ELF-1 (cell line): ENCODE measurements at places on chromosomes 4 and X.

GRCh38 chr4:98891478-98892337 is 37.2 kb downstream of the EIF4E start:
- DNase-seq: no peak

- DNase-seq: peak; percentile 66
These were observed 86.9 kb upstream of the SHISA3 start for GRCh38 chr4:42310358-42310757.

DNA sequence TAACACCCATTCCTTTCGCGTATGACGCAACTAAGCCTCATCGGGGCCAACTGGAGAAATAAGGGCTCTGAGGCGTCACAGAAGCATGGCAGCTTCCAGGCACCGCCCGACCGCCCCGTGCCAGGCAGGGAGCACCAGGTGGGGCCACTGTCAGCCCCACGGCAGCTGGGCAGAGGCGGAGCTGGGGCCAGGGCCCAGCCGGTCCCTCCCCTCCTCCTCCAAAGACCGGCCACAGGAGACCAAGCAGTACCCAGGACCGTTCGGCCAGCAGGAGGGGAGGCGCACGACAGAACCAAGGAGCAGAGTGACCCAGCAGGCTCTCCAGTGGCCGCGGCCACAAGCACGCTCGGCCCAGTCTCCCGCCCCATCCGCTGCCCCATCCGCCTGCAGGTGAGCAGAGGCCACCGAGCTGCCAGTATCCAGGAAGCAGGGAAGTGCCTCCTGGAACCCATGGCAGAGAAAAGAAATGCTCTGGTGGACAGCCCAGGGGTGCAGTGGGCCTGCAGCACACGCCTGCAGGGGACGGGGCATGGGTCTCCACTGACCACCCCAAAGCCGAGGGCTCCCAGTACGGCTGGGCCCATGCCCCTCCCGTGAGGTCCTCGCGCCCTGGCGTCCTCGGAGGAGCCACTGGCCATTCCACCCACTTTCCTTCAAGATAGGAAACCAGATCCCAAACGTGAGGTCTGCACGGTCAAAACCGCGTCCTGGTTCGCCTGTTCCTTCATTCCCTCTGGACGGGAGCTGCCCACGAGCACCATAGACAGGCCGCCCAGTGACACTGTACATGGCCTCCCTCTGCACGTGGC is 9.6 kb downstream of the CTBP1 start:
- DNase-seq: no peak

- no peak for DNase-seq
These were observed 34.4 kb upstream of the BEND2 start for GRCh38 chrX:18255059-18255458.

DNA sequence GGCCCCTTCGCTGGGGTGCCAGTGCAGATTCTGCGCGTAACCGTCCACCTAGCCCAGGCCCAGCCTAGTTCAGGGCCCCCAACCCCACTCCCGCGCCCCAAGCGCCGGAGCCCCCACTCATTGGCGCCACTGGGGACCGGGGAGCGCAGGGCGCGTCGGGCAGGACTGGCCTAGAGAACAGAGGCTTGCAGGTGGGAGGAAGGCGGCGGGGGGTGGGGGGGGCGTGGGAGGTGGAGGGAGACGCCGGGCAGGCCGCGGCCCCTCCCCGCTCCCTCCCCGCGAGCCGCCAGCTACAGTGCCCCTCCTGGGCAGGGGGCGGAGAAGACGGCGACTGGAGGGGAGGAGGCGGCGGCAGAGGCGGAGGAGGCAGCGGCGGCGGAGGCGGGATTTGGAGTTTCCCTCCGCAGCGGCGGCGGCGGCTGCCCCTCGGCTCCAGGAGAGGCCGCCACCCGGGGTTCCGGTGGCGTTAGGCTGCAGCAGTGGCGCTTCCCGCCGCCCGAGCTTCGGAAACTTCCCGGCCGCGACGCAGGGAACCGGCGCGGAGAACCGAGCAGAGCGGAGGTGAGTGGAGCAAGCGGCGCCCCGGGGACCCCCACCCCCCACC is 4.8 kb upstream of the DUSP9 start:
- peak; percentile 46 for DNase-seq

DNA sequence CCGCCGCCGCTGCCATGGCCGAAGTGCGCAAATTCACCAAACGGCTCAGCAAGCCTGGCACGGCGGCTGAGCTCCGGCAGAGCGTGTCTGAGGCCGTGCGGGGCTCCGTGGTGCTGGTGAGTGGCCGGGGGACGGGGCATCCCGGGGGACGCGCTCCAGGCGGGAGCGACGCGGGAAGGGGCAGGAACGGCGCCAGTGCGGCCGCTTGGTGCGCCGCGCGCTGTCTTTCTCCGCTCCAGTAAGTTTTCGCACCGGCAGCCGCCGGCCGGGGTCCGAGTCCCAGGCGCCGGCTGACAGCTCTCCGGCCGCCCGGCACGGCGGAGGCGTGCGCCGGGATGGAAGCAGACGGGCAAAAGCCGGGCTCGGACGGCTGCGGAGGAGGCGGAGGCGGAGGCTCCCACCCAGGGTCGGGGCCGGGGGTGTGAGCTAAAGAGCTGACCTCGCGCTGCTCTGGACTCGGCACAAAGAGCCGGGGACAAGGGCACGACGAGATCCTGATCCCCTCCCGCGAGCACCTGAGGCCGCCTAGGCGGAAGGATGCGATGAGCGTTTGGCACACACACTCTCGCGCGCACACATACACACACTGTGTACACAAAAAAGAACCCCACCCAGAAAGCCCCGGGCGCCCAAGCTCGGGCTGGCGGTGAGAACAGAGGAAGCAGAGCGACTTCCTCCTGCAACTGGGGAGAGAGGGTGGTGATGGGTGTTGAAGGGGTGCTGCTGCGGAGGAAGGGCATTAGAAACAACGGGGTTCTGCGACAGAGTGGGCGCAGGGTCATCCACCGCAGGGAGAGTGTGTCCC is 545 bp downstream of the DOCK11 start:
- peak; percentile 72 for DNase-seq

- DNase-seq: no peak
These were observed 2582.2 kb downstream of the PCDH7 start for GRCh38 chr4:33302321-33302720.

DNA sequence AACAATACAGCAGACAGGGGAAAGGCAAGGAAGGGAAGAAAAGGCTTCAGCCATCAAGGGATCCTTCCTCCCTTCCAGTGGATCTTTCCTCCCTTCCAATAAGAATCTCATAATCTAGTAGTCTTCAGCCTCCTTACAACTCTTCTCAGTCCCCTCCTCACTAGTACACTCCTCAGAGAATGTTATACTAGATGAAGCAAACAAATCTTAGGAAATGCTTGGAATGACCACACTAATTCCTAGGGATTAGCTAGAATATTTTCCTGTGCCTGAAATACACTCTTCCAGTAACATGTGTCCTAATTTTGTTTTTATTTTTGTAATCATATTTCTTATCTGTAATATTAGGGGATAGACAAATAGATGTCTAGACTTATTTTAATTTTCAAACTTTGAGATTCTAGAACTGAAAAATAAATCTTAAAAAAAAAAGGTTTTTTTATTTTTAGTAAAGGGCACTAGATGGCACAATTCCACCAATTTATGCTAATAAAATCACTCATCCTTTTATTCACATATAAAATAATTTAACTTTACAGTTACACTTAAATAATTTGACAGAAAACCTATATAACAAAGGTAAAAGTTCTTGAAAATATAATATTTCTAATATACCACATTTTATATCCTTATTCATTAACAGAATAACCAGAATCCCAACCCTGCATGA is 7.0 kb upstream of the STPG2 start:
- DNase-seq: no peak

GRCh38 chr4:125551466-125551865 is 236.7 kb downstream of the FAT4 start:
- no peak for DNase-seq

DNA sequence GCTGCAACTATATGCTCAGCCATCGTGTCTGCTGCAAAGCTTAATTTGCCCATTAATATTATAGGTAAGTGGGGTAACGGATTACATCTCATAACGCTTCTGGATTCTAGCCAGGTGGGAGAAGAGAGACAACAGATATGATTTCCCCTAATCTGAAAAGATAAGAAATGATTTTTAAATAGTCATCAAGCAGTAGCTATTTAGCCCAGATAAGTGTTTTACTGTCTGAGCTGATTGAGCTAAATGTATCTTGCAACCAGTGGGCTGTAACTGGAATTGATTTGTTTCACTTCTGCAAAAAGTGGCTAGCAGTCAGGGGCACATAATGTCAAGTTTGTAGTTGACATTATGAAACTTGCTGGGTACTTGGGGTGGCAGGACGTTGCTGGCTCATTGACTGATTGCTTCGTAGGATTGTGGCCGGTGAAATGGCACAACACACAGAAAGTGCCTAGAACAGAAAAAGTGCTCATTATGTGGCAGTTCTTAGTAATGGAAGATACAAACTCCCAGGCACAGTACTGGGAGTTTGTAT is 18.5 kb downstream of the LAP3 start:
- DNase-seq: no peak

DNA sequence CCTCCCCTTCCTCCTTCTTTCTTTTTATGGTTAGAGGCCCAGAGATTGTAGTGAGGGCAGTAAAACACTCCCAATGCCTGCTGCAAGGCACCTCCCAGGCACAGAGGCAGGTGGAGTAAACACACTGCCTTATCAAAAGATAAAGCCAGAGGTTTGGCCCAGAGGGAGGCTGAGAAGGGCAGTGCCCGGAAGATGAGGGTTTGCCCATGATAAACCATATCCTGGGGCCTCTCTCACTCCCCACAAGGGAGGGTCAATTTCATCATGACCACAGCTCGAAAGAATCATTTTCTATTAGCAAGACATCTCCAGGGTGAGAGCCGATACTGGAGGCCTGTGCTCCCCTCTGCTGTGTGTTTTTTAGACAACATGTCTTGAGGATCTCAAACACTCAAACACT is 98.5 kb upstream of the FAM9C start:
- no peak for DNase-seq

- DNase-seq: no peak
These were observed 40.0 kb upstream of the IRF2 start for GRCh38 chr4:184514121-184514988.

GRCh38 chrX:71912156-71912555 is 1.5 kb downstream of the NHSL2 start:
- DNase-seq: no peak

- no peak for DNase-seq
These were observed 94.0 kb downstream of the PHF8 start for GRCh38 chrX:53950130-53950733.

DNA sequence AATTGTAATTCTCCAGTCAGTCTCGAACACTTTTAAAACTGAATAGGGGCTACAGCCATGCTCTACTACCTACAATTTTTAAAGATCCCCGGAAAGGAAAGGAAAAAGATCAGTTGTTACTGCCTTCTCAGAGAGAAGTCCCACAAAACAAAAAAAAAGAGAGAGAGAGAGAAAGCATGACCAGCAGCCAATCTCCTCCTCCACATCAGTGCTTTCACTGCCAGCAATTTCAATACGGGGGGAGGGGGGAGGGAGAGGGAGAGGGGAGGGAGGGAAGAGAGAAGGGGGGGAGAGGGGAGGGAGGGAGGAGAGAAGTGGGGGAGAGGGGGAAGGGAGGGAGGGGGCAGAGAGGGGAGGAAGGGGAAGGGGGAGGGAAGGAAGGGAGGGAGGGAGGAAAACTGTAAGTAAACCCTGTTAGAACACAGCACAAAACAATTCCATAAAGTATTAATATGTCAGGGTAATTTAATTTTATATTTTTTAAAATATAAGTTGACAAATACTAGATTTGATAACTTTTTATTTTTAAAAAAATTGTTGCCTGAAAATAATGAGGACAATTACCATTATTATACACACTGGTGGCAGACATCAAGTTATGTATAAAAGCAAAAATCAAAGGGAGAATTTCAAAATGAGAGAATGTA is 108.0 kb downstream of the LRBA start:
- no peak for DNase-seq

DNA sequence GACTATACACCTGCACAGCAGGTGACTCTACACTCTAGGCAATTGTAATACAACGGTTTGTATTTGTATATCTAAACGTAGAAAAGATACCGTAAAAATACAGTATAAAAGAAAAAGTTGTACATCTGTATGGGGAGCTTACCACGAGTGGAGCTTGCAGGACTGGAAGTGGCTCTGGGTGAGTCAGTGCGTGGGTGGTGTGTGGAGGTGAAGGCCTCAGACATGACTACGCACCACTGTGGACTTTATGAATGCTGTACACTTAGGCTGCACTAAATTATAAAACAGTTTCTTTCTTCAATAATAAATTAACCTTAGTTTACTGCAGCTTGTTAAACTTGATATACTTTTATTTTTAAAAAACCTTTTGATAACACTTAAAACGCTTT is 85.0 kb upstream of the FAT1 start:
- DNase-seq: no peak

- peak; percentile 58 for DNase-seq
These were observed 213.8 kb upstream of the LDB2 start for GRCh38 chr4:17112292-17112659.

DNA sequence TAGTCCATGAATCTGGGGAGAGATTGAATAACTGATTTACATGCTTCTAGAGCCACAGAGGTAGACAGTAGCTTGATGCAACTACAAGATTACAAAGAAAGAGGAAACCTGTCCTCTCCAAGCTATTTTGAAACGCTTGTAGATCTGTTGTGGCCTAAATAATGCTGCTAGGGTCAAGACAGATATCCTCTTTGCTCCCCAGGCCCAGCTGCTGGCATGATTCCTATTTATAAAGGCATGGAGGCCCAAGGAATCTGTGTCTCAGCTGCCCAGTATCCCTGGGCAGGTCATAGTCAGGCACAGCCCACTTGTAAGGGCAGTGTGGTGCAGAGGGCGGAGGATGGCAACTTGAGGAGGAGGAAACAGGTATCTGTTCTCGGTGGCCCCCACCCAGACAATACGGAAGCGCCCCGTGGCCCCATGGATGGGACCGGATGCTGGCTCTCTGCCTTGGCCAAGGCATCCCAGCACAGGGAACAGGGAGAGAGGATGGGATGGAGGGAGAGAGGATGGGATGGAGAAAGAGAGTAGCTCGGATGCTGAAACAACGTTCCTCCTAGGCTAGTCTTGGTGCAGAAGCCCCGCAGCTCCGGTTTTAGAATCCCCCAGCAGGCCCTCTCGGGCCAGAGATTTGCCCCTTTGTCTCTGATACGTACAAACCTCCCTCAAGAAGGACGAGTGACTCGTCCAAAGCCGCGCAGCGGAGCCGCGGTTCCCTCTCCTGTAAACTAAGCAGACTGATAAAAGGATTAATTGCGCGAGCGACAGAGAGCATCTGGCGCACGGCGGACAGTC is 767 bp upstream of the SMIM20 start:
- peak; percentile 68 for DNase-seq

- DNase-seq: no peak
These were observed 201.6 kb downstream of the QDPR start for GRCh38 chr4:17310269-17310652.

DNA sequence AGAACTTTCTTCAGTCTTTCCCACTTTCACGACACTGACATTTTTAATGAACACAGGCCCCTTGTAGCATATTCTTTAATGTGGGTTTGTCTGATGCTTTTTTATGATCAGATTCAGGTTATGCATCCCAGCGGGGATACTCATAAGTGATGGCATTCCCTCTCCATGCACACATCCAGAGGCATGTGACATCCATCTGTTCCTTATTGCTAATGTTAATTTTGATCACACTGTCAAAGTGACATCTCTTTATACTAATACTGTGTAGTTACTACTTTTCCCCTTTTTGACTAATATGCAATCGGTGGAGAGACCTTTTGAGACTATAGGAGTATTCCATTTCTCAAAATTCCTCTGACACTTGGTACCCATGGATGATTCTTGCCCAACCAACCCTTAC is 43.8 kb upstream of the HS3ST1 start:
- DNase-seq: no peak

GRCh38 chr4:37934096-37934495 is 26.1 kb upstream of the PTTG2 start:
- DNase-seq: no peak

- DNase-seq: peak; percentile 67
These were observed 76.9 kb downstream of the CAMK2D start for GRCh38 chr4:113684534-113685091.
